ENCODE measurements at places on chromosomes 7 and 10.
A peak's percentile ranks its signal among the peaks of the same experiment; 100 is the strongest.

GRCh38 chr7:21893401-21893800, 52.3 kb downstream of the CDCA7L start:
- no peak for DNase-seq

DNA sequence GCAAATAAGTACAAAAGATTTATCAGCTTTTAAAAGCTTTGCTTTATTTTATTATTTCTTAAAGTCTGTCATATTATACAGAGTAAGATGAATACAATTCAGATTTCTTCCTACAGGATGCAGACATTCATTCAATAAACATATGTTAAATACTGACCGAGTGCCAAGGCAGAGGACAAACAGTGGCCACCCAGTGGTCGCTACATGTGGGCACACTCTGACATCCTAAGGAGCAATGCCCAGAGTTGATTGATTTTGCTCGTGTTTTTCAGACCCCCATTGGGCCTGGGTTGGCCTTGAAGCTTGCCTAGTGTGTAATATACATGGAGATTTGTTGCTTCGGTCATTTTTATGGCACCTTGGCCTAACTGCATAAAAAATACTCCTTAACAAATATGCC, 201.2 kb downstream of the CCDC3 start:
- no peak for DNase-seq

- DNase-seq = no peak
These were observed at the start of gene MGAM2 for GRCh38 chr7:142111499-142111898. Gene MGAM2, plus strand, starts transcription at chr7:142111718. Its CDS starts 5,156 bp downstream, at chr7:142116874.

DNA sequence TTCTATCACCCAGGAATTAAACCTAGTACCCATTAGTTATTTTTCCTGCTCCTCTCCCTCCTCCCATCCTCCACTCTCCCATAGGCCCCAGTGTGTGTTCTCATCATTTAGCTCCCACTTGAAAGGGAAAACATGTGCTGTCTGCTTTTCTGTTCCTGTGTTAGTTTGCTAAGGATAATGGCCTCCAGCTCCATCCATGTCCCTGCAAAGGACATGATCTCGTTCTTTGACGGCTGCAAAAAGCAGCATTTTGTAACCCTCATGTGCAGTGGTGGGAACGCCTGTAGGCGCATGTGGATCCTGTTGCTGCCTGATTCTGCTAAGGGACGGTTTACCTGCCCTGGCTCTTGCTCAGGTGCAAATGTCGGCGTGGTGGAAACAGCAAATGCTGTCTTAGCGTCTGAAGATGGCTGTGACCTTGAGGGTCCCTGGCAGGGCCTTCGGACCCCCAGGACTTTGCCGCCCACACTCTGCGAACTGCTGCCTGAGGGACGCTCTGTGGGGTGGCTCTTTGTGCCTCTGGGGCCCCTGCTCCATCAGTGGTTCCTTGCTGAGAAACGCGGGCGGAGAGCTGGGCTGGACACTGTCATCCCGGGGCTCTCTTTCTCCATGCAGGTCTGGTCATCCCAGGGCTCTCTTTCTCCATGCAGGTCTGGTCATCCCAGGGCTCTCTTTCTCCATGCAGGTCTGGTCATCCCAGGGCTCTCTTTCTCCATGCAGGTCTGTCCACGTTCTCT, 5.6 kb upstream of the MTG1 start:
- DNase-seq = no peak

DNA sequence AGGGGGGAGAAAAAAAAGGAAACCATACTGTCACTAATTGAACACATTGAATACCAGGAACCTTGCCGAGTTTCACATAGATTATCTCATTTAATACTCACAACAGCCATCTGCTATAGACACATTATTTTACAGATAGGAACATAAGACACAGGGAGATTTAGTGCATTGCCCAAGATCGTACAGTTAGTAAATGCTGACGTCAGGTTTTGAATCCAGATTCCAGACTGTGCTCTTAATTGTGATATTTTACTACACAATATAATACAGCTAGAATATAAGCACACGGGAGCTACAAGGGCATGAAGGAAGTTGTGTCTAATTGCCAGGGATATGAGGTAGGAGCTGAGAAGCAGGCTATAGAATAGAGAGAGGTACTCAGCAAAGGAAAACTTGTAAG, 93.9 kb upstream of the MINDY3 start:
- no peak for DNase-seq

- no peak for DNase-seq
These were observed 205.6 kb upstream of the PFKP start for GRCh38 chr10:2861632-2862210.

- DNase-seq = peak; percentile 58
These were observed 2.6 kb upstream of the SAMD8 start for GRCh38 chr10:75108684-75109458.

GRCh38 chr7:48042216-48042615, 6.9 kb downstream of the C7orf57 start:
- DNase-seq = no peak

DNA sequence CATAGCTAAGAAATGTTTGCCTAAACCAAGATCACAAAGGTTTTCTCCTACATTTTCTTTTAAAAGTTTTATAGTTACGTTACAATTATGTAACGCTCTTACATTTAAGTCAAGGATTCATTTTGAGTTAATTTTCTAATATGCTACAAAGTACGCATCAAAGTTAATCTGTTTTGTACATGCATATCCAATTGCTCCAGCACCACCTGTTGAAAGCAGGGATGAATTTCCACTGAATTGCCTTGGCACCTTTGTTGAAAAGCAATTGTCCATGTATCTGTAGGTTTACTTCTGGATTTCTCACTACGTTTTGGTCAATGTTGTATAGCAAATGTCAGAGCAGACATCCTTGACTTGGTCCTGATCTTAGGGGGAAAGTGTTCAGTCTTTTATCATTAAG, 59.6 kb downstream of the NEUROG3 start:
- no peak for DNase-seq

DNA sequence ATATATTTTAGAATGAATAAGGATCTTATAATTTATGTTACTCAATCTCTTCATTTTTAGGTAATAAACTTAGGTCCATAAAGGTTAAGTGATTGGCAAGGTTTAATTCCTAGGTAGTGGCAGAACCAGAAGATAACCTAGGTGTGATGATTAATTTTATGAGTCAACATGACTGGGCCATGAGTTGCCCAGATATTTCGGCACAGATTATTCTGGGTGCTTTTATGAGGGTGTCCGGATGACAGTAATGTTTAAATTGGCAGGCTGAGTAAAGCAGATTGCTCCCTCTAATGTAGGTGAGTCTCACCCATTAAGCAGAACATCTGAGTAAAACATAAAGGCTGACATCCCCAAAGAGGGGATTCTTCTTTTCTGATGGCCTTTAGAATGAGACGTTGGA, 1349.3 kb upstream of the CELF2 start:
- peak; percentile 33 for DNase-seq

GRCh38 chr10:31723106-31723750, 205.4 kb downstream of the ARHGAP12 start:
- DNase-seq = no peak

DNA sequence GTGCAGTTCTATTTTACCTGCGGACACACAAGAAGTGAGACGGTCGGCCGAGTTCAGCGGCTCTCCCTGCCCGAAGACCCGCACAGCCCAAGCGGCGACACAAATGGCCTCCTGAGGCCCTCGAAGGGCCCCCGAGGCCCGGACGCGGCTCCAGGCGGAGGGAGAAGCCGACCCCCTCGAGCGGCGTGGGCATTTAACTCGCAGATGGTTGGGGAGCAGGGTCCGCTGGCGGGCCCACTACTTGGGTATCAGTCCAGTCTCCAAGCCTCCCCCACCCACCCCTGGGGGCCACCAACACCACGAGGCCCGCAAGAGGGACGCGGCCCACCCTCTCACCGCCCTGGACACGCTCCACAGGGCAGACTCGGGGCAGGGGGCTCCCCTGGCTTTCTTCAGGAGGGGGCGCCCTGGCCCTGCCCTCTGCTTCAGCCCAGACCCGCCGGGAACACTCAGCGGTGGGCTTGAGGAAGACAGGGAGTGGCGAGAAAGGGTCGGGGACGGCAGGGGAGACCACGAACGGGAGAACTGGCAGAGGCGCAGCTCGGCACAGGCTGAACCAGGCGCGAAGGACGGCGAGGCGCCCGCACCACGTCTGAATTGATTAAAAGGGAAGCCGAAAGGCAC, 1.7 kb downstream of the IGF2BP3 start:
- DNase-seq = no peak

- DNase-seq = no peak
These were observed 385.8 kb upstream of the KLF6 start for GRCh38 chr10:4170633-4171314.

- DNase-seq = peak; percentile 29
These were observed 29.0 kb upstream of the WDFY4 start for GRCh38 chr10:48655411-48656240.

- no peak for DNase-seq
These were observed 264.2 kb downstream of the MAD1L1 start for GRCh38 chr7:1968397-1969111.
